Mesothelial cell of epicardium (in vitro differentiated cells): ENCODE measurements at places on chromosomes 2 and 18. TPM values are rescaled to one million over a fixed set of nuclear protein-coding genes. Genes with fewer than 3 reads are reported as not detected.

DNA sequence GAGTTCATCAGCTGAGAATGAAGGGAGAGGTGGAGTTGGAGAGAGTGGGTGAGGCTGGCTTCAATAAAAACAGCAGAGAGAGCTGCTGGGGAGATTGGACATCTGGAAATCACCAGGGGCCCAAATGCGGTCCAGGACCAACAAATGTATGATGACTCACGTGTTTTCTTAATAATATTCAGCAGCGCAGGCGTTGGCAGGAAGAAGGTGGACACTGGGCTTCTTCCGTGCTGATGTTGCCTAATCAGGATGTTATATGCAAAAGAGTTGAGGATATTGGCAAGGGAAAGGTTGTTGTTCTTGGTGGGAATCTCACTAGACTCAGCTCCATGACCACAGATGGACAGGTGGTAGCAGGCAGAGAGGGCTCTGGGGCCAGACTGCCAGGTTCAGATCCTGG lies 12.8 kb upstream of the PLA2R1 start:
- DNase-seq, result no peak

DNA sequence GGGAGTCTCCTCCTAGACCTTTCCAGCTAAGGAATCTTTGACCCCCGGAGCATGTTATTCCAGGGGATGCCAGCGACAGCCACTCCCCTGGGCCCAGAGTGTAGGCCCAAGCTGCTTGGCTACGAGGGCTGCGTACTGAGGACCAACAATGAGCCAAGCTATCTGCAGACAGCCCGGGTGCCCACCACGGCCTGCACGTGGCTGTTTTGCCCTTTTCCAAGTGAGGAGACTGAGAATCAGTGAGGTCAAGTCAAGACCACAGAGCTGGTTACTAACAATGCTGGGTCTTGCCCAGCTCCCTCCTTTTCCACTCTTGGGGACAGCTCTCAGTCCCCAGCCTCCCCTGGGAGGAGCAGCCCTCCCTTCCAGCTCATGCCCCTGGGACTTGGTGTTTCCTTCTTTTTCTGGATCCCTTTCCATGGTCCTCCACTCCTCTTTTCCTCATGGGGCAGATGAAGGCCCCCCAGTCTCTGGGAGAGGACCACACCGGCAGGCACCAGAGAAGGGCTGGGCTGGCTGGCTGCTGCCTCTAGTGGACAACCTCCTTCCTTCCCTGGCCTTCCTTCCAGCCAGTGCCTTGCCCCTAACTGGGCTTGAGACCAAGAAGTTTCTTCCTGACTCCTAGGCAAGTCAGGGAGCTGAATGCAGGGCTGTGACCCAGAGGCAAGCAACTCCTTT lies 550 bp upstream of the MALL start:
- no peak for DNase-seq

DNA sequence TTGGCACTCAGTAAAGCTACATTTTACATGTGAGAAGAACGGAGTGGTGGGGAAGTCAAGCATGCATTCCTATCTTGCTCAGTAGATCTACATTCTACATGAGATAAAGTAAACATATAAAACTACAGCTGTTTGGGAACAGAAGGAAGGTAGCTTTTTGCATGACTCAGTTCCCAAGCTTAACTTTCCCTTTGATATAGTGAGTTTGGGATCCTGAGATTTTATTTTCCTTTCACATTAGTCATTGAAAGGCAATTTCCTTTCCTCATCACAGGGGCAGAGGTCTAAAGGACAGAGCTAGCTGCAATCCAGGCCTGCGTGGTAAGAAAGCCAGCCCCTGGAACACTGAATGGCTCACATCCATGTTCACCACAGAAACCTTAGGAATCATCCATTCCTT lies 257.2 kb downstream of the SRBD1 start:
- DNase-seq, result no peak

DNA sequence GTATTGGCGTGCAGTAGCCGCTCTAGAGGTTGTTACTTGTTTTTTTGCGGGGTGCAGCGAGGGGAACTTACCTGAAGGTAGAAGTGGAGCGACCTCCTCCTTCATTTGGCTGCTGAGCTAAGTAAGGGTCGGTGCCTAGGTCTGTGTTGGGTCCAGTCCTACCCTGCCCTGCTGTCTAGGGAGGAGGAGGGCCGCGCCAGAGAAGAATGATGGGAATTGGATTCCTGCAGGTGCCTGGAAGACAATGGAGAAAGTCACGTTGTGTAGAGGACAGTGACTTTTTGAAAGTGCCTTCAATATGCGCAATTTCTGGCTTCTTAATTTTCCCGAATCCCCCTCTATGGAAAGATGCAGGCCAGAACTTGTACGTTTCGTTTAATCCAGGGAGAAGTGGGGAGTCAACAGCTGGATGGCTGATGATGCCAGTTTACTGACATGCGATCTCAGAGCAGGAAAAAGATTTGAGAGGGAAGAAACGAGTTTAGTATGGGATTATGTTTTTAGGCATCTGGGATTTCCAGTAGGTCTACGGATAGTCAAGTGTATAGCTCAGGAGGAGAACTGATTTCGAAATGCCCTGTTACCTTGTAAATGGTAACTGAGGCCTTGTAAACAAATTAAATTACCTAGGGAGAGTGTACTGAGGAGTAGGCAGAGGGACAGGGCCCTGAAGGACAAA lies 653 bp downstream of the MRPS9 start:
- no peak for DNase-seq

- DNase-seq, result no peak
Observed at GRCh38 chr18:50377061-50377798, 2.4 kb downstream of the SKA1 start.

DNA sequence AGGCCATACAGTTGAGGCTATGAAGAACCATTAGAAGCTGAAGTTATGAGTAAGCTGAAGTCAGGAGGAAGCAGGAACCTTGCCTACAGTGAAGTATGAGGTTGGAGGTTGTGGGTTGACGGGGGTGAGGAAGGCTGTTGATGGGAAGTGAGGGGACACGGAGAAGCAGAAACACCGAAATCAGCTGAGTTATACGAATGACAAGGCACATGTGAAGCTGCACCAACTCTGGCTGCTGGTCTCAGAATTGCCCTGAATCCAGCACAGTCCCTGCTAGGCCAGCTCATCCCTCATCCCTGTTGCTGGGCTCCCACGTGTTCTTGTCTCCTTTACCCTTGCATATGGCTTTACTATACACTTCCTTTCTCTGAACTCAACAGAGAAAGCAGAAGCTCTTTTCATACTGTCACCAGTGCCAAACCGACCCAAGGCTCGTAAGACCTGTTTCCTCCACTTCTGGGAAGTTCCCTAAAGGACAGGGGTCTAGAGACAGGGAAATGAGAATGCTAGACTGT lies 9.2 kb upstream of the TMEM247 start:
- no peak for DNase-seq

GRCh38 chr2:224775647-224776046 lies 59.5 kb upstream of the CCDC195 start:
- DNase-seq, result no peak

GRCh38 chr2:177433402-177433801 lies 40.8 kb downstream of the AGPS start:
- DNase-seq, result no peak

Gene RESP18
- total RNA-seq, result not detected in 3 replicates

Gene FAM117B
- total RNA-seq, result 29.2 to 30.3 TPM (median 29.5 TPM) in 3 replicates
